ENCODE measurements at places on chromosomes 12 and 14.
A peak's percentile ranks its signal among the peaks of the same experiment; 100 is the strongest.

GRCh38 chr14:55800156-55800785 lies 220.3 kb downstream of the KTN1 start:
- DNase-seq: no peak

GRCh38 chr14:50347521-50347920 lies 35.4 kb downstream of the DMAC2L start:
- DNase-seq: no peak

- no peak for DNase-seq
Observed at GRCh38 chr14:85380881-85381280, 149.1 kb upstream of the FLRT2 start.

DNA sequence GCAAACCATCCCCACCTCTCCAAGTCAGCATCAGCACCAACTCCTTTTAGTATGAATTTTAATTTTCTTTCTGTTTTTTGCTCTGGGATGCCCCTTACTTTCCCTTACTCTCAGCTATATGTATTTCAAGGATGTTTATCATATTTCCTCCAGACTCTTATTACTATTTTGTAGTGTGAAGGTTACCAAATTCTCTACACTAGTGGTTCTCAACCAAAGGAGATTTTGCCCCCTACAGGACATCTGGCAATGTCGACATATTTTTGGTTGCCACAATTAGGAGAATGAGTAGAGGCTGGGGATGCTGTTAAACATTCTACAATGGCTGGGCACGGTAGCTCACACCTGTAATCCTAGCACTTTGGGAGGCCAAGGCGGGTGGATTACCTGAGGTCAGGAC lies 29.1 kb upstream of the SOS2 start:
- no peak for DNase-seq

DNA sequence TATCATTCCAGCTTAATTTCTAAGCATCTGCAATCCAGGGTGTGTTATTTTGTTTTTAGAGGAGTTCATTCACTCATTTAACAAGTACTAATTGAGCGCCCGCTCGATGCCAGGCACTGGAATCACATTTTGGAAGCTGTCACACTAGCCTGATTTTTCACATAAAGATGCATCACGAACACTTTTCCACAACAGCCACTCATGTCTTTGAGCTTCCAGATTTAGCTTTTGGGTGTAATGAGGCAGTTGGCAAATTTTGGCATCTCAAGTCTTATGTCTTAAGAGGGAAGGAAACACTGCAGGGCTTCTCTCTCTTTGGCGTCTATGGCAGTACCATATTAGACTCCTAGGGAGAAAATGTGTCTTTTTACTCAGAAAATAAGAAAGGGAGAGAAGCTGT lies 14.0 kb downstream of the NRXN3 start:
- DNase-seq: no peak

DNA sequence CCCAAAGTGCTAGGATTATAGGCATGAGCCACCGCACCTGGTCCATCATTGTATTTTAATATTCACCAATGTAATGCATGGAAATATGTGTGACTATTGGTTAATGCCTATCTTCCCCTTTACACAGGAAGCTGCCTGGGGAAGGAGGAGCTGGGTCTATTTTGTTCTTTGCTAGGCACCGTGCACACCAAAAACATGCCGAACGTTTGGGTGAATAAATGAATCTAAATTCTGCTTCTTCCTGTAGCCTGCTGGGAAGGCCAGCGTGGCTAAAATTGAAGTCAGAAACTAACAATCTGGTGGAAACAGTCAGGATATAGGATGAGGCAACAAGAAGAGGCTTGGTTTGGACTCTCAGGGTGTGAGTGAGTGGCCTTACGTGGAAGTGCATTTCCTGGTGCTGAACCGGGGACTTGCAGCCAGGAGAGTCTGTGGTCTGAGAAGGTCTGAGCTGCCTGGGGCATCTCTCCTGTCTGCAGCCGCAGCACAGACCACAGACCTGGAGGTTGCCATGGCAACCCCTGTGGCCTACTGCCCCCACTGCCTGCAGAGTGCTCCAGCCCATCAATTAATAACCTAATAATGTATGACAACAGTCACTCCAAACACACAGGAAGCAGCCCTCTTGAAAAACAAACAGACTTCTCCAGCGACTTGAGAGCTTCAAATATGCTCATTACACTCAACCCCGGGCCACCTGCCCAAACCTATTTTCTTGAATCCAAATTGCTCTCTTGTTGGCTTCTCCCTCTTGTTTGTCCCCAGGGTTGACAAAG lies 5.5 kb upstream of the GPR68 start:
- DNase-seq: peak; percentile 96

GRCh38 chr12:103915306-103915705 lies 14.9 kb upstream of the HSP90B1 start:
- no peak for DNase-seq

DNA sequence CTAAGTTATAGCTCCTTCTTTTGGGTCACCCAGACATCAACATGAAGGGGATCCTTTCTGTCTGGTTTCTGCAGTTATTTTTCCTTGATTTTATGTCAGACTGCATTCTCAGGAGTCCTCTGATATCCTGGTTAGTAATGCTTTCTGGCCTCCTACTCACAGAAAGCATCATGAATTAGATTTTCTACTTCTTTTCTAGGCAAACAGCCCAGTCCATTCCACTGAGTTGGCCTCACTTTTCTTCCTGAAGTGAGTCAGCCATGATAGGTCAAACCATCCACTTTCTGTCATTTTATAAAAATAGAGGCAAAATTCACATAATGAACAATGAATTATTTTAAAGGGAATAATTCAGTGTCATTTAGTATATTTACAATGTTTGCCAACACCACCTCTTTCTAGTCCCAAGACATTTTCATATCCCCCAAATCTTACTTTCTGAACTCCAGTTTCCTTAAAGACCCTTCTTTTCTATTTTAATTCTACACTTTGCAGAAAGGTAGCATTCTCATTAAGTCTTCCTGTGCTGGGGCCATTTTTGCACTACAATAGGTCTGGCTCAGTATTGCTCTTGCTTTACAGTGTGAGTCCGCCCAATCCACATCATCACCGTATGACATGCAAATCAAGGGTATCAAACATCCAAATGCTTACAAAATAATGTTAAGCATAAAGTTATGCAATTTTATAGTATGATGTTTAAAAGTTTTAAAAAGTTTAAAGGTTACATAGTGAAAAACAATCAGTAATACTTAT lies 95.1 kb downstream of the UNC79 start:
- DNase-seq: no peak

- no peak for DNase-seq
Observed at GRCh38 chr14:54087376-54087775, 130.8 kb upstream of the BMP4 start.

GRCh38 chr12:105205322-105206048 lies 30.5 kb downstream of the APPL2 start:
- DNase-seq: no peak

DNA sequence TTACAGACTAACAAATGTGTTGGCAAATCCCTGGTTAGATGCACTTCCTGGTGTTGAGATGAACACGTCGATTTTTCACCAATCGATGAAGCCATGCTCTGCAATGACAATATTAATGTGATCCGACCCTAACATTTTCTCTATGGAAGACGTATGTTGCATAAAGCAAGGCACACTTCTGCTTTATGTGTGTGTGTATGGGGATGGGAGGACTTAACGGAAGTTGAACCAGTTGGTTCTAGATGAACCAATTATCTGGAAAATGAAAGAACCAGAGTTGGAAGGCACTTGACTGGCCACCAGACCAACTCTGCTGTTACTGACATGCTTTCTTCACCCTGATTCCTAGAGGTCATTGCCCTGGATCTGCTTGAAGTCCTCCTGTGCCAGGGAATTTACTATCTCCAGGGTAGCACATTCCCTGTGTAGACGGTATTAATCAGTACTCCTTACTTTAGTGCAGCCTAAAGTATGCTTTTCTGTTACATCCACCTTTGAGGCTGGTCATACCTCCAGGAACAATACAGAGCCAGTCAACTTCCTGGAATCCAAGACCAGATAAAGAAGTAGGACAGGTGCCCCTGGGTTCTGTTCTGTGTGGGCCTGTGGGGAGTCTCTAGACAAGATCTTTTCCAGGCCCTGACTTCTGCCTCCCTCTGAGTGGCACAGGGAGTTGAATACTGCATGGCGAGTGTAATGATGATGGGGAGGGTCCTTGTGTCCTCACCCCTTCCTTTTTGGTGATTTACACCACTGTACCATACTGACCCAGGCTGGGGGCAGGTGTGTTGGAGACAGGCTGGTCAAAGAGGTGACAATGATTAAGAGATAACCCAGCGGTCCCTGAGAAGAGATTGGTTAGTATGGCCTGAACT lies 4.1 kb downstream of the SDR39U1 start:
- no peak for DNase-seq

DNA sequence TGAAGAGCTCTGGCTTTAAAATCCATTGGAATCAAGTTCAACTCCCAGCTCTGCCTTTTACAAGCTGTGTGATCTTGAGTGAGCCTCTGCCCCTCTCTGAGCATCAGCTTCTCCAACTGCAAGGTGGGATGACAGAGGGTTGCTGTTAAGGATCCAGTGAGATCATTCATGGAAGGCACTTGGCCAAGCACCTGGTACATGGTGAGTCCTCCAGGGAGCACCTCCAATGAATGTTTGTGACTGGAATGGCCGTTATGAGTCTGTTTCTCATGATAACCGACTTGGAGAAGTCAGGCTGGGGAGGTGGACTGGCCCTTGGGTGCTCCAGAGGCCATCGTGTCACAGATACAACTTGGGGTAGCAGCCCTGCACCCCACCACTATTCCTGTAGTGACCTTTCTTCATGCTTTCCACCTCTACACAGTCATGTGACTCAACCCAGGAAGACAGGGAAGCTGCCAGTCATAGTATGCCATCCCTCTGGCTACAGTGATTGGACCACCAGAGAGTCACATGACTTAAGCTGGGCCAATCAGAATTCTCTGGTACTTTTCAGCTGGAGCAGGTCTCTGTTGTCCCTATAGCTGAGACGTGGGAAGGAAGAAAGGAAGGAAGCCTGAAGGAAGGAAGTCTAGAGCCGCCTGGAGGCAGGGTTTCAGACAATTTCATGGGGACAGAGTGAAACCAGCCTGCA lies 146.5 kb upstream of the MYL2 start:
- DNase-seq: no peak

DNA sequence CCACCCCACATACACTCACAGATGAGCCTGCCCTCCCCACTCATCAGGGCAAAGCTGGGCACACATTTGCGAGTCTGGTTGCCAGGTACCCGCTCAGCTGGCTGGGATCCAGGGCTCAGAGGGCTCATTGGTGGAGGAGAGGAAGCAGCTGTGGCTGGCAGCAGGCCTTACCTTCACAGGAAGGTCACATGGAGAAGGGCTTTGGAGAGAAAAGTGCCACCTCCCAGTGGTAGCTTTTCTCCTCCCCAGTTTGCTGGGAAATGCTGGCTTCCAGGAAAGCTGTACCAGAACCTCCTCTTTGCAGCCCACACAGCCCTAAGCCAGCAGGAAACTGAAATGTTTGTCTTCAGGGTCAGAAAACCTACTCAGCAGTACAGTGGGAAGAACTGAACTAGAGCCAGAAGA lies 55.6 kb downstream of the LGMN start:
- peak; percentile 38 for DNase-seq

DNA sequence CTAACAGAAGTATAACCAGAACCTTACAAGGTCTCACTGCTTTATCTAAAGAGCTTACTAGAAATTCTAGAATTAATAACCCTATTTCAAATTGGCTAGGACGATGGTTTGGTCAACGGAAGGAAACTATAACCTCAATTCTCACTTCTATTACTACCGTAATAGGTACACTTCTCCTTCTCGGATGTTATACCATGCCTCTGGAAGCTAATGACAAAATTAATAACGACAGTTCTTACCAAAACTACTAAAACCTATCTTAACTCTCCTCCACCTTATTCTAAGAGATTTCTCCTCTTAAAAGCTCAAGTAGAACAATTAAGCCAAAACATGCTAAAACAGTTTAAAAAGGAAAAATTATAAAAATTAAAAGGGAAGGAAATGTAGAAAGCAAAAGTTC lies 23.7 kb upstream of the UBC start:
- DNase-seq: no peak

DNA sequence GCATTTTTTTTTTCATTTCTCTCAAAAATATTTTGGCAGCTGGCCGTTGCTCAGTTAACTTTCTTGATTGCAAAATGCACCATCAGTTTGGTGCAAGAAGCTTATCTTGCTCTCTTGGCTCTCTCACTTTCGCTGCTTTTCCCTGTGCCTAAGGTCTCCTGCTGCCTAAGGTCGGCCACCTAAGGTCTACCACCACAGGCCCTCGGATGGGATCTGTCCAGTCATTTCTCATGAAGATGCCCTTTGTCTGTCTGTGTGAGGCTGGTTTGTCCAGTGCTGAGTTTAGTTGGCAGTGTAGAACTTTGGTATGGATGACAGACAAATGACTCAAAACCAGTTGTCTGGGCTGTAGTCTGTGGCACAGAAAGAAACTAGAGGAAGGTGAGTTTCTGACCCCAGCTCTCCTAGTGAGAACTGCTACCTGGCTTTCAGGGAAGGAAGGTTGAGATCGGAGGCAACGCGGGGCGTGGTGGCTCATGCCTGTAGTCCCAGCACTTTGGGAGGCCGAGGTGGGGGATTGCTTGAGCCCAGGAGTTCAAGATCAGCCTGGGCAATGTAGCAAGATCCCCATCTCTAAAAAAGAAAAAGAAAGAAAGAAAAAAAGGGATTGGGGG lies 2.6 kb downstream of the MLXIP start:
- no peak for DNase-seq

- DNase-seq: peak; percentile 15
Observed at GRCh38 chr12:5480938-5481303, 49.0 kb downstream of the NTF3 start.

GRCh38 chr12:26116829-26117715 lies 7.8 kb downstream of the BHLHE41 start:
- DNase-seq: no peak

DNA sequence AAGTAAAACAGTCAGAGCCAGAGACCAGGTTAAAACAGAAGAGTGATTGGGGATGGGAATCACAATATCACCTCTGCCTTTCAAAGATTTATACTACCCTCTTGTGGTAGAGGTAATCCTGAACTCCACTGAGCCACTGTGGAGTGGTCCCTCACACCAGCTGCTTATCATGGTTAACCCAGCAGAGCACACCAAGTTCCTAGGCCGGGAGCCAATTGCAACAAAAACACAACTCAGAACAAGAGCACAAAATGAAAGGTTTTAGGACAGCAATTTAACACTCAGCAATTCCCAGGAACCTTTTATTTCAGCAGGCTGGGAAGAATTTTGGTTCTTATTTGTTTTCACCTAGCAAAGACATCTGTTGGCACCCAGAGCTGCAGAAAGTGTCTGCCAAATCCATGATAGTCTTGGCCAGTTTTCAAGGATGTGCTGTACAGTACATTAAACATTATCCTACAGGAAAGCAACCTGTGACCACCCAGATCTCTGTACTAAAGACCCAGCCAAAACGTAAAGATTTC lies 220.5 kb upstream of the ATXN7L3B start:
- DNase-seq: no peak
